ENCODE measurements at places on chromosomes 16 and 17.

- DNase-seq = no peak
Observed at GRCh38 chr16:57679767-57680482, 11.8 kb downstream of the ADGRG3 start.

DNA sequence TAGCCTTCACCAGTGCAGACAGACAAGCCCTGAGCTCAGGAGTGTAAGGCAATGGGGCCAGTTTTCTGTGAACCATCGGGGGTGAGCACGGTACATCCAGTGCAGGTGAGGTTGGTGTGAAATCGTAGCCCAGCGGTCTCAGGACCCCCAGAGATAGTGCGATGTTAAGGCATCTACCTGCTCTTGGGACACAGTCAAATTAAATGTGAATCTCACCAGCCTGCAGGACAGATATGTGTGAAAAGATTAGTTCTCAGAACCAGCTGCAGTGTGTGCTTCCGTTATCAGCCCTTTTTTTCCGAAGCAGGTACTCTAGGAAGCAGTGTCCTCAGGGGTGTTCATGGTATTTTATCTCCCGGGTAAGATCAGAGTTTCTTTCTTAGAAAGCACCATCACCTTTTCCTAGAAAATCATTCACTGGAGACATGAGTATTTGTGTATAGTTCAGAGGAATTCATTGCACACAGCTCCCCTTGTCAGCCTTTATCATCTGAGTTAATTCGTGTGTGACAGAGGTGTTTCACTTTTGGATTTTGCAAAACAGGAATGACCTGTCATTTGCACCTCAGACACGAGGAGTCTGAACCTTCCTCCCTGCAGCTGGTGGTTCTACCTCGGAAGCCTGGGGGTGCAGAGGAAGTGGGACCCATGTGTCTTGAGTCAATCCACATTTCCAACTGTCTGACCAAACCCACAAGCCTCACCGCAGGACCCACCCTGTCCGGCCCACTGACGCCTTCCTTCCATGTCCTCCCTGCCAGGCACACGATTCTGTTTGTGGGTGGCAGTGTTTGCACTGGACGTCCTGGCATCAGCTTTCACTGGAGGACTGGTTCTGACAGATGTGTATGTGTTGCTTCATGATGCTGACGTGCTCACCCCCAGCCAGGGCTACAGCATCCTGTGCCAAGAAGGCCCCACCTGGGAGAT is 107.8 kb downstream of the CLEC16A start:
- DNase-seq = no peak

DNA sequence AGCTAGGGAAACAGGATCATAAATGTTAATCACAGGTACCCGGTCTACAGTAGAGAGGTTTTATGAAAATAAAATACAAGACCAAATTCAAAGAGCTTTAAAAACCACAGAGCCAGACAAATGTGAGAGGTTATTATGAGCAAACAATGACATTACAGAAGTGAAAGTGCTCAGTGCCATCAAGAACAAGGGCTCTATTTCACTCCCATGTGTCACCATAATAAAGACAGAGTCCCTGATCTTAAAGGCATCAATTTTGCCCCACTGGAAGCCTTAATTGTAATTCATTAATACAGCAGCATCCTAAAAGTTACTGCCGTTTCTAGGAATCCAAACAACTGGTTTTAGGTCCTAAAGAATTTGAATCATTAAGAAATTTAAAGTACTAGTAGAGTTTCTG is 43.7 kb upstream of the CDRT4 start:
- no peak for DNase-seq

GRCh38 chr17:74474043-74474792 is 7.8 kb downstream of the CD300A start:
- no peak for DNase-seq

- no peak for DNase-seq
Observed at GRCh38 chr17:21215935-21216334, 2.0 kb upstream of the TMEM11 start.

DNA sequence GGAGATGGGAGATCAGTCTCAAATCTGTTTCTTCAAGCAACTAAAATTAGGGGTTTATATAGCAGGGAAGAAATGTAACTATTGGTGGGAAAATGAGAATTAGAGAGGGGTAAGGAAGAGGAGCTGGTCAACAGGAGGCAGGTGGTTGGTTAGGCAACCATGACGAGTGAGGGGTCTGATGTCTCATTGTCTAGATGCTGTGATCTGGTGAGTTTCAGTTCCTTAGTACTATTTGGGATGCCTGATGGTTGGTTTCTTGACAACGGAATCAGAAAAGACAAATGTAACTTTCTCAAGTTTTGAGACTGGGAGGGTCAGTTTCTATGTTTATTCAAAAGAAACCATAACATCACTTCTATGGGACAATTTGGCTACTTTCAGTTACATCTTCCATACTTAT is 415.3 kb upstream of the C16orf82 start:
- DNase-seq = no peak
